ENCODE measurements at places on chromosomes 1 and 21.

GRCh38 chr1:247535402-247535801 is 838 bp downstream of the OR2C3 start:
- no peak for DNase-seq

GRCh38 chr1:220928725-220929300 is 49.6 kb downstream of the HLX start:
- no peak for DNase-seq

DNA sequence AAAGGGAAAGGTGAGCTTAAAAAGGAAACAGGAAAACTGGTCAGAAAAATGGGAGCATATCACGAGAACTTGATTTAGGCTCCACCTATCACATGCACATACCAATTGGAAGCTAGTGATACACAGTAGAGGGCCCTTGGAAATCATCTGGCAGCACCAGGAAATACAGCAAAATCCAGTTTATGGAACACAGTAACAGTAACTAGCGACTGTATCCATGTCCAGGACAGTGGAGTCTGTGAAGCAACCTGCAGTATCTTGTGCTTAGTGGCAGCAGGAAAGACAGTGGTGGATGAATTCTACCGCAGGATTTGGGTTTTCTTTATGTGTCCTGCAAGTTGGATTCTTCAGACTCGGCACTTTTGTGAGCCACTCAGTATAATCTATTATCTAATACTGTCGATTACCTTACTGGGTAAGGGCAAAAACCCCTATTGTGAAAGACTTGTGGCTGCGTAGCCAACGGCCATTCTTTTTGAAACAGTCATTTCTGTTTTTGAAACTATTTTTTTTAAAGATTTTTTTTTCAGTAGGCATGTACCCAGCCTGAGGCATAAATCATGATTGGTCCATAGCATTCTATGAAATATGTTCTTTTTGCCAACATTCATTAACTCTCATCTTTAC is 1.6 kb upstream of the KDM4A start:
- DNase-seq: no peak

DNA sequence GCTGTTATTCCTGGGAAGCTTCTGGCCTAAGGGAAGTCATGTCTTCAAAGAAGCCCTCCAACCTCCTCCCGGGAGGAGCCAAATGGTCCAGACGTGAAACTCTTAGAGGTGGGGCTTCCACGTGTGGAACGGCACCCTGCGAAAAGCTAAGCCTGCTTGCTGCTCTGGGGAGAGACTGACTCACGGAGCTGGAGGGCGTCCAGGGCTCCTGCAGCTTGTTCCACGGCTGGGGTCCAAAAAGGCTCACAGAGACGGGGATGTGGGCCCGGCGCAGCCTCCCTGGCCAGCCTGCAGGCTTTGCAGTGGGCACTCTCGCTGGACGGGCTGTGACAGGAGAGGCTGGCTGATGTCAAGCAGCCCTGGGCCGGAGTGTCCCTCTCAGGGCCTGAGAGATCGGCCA is 105.1 kb downstream of the COLGALT2 start:
- DNase-seq: no peak

DNA sequence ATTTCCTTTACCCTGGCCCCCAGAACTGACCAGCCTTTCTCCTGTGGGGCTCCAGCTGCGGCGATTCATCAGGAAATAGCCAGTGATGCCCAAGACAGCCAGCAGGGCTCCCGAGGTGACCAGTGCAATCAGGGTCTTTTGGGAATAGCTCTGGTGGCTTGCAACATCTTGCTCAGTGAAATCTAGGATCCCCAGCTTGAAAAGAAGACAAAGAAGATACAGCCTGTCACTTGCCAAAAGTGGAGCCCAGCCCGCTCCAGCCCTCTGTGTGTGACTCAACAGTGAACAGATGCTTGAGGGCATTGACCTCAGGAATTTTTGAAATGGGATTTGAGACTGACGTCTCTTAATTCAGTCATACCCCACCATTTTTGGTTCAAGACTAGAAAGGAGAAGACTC is 22.3 kb downstream of the CD34 start:
- DNase-seq: no peak

GRCh38 chr1:192448026-192448578 is 127.5 kb upstream of the RGS1 start:
- DNase-seq: no peak

- DNase-seq: no peak
These were observed 40.9 kb downstream of the ALPL start for GRCh38 chr1:21550097-21550496.

- DNase-seq: no peak
These were observed 23.8 kb downstream of the SDC3 start for GRCh38 chr1:30884723-30885122.

DNA sequence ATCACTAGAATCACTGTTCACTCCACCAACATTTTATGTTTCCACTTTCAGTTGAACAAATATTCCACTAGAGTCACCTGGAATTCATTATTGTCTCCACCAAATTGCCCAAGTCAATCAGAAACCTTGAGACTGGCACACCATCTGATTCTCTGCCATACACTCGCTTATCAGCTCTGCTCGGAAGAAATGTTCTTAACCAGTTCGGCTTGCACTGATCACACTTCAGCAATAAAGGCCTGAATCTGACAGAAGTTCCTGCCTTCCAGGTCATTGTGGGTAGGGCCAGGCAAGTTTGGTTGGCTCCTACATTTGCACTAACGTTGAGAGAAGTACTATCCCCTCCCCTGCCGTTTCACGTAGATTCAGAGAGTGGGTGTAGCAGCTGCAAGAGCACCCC is 10.0 kb downstream of the TPM3 start:
- DNase-seq: no peak

GRCh38 chr1:102715150-102715549 is 393.2 kb downstream of the COL11A1 start:
- no peak for DNase-seq

GRCh38 chr1:38872401-38873026 is 634 bp downstream of the MYCBP start:
- DNase-seq: no peak

GRCh38 chr1:23546897-23547584 is 12.3 kb downstream of the ID3 start:
- DNase-seq: no peak

DNA sequence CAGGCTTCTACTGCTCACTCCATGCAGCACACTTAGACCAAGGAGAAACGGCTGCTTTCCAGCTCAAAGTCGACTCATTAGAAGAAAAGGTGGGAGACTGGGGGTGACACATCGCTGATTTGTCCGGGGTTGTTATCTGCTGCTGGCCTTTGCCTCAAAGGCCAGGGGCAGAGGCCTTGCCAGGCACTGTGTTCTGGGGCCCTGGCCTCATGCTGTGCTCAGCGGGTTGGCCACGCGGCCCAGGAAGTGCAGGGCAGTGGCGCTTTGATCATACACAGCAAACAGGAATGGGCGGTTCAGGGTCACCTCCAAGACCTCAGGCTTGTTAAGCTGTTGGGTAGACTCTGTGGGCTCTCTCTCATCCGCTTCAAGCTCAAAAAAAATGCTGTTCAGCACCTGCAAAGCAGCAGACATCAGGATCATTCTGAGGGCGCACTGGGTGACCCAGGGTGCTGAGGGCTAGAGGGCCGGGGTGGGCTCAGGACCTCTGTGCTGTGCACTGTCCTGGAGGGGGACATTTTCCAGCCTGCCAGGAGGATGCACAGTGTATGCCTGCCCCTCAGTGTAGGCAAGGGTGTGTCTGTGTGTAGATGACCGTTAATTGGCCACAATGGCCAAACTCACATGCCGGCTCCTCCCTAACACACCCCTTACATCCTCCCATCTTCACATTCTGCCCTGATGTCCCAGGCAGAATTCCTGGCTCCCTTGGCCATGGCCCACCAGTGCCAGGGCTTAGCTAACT is 10.8 kb downstream of the AGT start:
- no peak for DNase-seq

- DNase-seq: no peak
These were observed 69.8 kb downstream of the SPSB1 start for GRCh38 chr1:9362488-9362887.

DNA sequence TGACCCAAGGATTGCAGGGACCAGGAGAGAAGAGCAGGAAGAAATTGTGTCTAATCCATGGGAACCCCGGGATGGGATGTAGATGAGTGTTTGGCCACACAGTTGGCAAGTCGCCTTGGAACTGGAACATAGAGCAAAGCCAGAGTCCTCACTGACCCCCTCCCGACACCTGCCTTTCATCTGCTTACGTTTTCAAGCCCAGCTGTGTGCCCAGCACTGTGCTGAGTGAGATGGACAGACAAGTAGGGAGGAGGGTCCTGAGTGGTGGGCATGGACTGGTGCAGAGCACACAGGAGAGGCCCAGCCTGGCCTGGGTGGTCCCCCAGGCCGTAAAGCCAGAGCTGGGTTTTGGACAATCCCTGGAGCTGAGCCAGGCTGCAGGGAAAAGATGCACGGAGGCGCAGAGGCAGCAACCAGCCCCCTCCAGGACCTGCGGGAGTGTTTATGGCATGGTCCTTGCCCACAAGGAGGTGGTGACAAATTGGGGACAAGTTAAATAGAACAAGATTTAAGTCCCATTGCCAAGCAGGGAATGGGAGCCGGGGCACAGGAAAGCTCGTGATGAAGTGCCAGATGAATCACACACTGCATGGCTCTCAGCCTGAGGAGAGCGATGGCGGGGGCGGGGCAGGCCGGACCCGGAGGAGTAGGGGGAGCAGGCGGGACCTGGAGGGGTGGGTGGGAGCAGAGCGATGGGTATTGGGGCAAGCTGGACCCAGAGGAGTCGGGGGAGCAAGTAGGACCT is 157.8 kb upstream of the VAMP3 start:
- DNase-seq: no peak

GRCh38 chr1:148334339-148335130 is 148.6 kb downstream of the PPIAL4G start:
- peak; percentile 28 for DNase-seq

- no peak for DNase-seq
These were observed 9.3 kb downstream of the IFI44 start for GRCh38 chr1:78658901-78659300.

- no peak for DNase-seq
These were observed 1.0 kb upstream of the PPIH start for GRCh38 chr1:42657201-42657600.

GRCh38 chr1:167105271-167106118 is 11.6 kb downstream of the STYXL2 start:
- no peak for DNase-seq

GRCh38 chr21:45292399-45293219 is 4.9 kb upstream of the POFUT2 start:
- DNase-seq: peak; percentile 63

DNA sequence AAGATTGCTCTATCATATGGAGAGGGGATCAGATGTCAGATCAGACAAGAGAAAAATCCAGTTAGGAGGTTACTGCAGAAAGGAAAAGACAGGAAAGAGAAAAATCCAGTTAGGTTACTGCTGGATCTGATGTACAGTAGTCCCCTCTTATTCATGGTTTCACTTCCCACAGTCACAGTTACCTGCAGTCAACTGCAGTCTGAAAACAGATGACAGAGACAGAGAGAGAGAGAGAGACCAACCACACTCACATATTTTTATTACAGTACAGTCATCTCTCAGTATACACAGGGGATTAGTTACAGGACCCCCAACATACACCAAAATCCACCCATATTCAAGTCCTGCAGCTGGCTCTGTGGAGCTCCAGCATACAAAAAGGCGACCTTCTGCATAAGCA is 29.3 kb downstream of the NUP133 start:
- no peak for DNase-seq

DNA sequence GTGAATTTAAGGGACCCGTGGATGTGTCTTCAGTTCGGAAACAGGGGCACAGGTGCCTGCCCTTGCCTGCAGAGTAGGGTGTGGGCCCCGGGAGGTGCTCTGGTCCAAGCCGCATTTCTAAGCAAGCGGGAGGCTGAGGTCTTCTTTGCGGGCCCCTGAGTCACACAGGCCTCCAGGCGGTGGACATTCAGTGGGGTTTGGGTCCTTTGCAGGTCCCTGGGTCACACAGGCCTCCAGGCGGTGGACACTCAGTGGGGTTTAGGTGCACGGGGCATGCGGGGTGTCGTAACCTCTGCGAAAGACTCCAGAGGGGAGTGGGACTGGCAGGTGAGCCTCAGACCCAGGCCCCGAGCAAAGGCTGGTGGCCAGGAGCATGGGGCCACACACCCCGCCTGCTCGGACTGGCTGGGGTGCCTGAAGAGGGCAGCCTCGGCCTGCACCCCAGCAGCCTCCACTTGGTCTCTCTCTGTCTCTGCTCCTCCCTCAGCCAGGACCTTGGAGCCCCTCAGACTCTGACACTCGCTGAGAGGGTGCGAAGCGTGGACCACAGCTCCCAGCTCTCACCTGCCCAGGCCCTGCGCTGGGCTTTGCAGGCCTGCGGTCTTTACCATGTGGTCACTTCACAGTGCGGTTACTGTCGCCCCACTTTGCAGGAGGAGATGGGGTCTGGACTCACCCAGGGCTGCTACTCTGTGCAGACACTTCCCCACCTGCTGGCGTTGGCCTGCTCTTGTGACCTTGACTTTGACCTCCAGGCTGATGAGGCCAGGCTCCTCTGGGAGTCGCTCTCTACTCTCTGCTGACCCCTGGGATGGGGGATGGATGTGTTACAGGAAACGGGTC is 6.0 kb upstream of the AGPAT3 start:
- DNase-seq: no peak

DNA sequence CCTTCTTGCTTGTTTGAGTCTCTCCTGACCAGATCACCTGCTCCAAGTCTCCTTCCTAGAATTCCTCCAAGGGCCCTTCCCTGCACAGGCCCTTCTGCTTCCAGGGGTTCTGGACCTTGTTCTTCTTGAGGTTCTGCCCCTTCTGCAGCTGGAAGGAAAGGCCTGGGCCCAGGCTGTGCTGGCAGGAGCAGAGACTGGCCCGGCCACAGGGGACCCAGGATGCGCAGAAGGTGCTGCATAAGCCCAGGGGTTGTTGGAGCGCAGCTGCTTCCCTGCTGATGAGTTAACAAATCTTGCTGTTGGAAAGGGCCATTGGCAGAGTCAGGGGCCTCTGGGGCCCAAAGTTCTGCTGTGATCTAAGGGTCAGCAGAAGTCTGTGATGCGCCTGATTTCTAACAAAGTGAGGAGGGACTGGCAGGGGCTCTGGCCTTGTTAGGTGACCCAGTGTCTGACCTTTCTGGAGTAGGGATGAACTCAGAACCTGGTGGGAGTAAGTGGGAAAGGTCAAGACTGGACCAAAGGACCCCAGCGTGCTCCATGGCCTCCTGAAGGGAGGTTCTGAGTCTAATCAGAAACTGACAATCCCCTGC is 509.8 kb downstream of the PTPRU start:
- no peak for DNase-seq

- no peak for DNase-seq
These were observed 74.6 kb downstream of the LMO4 start for GRCh38 chr1:87403061-87403820.

DNA sequence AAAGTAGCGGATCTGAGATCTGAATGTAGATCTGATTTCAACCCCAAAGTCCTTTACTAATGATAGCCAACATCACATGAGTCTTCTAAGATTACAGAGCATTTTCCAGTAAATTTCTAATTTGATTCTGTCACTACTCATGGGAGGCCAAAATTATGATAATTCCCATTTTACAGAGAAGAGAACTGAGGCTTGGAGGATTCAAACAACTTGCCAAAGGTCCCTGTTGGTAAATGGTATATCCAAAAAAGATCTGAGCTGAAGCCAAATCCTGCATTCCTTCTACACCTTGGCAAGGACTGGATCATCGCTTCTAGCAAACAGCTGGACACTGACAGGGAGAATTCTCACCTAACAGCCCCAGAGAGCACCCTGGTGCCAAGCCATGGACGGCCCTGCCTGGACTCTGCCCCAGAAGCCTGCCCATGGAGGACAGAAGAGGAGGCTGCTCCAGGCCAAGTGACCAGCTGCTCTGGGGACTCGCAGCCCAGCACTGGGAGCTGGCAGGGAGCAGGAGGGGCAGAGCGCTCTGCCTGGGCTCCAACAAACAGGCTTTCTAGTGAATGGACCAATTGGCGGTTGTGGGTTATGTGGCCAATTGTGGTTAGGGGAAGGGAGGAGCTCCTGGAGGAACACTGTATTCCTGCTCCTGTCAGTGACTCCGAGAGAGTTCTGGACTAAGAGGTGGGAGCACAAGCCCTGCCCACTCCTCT is 6.4 kb upstream of the CSF1 start:
- no peak for DNase-seq
